ENCODE measurements at places on chromosomes 12 and 14. TPM values are rescaled to one million over a fixed set of nuclear protein-coding genes. Genes with fewer than 3 reads are reported as not detected.

The SDR9C7 gene
- not detected for total RNA-seq

The SMOC1 gene
- total RNA-seq = not detected

The ST8SIA1 gene
- 10.2 TPM for total RNA-seq

The GNB3 gene
- total RNA-seq = 0.48 TPM

The KRT85 gene
- total RNA-seq = not detected

The GZMH gene
- 131 TPM for total RNA-seq

- no peaks in the 10 kb centered on the region for H3K36me3 ChIP-seq
- H3K27ac ChIP-seq = no peak within 1 kb of the TSS
- DNase-seq = no peak
- H3K27me3 ChIP-seq = no peaks in the 10 kb centered on the region
- no peaks in the 10 kb centered on the region for H3K4me1 ChIP-seq
These were observed at the start of gene STAC3 for GRCh38 chr12:57250956-57251355. Gene STAC3, minus strand, starts transcription at chr12:57251187. Its CDS starts 1,551 bp downstream, at chr12:57249636.

DNA sequence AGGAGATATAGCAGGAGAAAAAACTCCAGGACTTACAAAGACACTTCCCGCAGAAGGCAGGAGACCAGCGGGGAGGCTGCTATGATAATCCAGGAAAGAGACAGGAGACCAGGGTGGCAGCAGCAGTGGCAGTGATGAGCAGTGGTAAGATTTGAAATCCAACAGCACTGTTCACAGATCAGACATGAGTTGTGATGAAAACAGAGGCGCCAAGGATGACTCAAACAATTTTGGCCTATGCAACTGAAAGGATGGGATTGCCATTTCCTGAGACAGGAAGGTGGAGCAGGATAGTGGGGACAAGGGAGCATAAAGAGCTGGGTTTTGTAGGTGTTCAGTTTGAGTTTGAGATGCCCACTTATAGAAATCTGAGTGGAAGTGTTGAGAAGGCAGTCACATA lies 108.6 kb upstream of the DYRK2 start:
- H3K27me3 ChIP-seq = no peaks in the 10 kb centered on the region
- H3K4me3 ChIP-seq = no peak overlapping the region
- peaks cover 7% of the 10 kb centered on the region for H3K4me1 ChIP-seq
- H3K27ac ChIP-seq = no peak overlapping the region
- DNase-seq = no peak
- no peaks in the 10 kb centered on the region for H3K36me3 ChIP-seq

DNA sequence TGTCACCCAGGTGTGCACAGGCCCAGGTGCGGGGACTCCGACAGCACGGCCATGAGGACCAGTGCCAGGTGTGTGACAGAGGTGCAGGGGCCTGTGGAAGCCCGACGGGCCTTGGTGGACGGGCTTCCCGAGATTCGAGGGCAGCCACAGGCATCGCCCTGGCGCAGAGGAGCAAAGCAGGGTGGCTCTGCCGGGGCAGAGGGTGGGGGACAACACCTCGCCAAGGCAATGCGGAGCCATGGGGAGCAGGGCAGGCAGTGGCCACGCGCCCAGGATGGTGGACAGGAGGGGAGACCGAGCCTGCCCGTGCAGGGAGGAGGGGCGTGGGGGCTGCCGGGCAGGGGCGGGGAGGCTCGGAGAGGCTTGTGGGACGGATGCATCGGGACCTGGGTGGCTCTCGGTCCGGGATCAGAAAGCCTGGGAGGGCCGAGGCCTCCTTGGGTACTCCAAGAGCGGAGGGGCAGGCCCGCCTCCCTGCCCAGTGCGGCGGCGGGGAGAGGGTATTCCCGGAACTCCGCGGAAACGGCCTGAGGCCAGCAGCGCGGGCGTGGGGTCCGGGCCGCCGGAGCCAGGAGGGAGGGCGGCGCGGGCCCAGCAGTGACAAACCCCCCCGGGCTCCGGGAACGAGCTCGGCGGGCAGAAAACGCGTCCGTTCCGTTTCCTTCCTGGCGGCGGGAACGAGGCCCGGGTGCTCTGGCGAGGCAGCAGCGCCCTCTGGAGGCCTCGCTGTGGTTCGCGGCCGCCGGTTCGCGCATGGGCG lies 1.6 kb downstream of the TMEM121 start:
- peaks cover 17% of the 10 kb centered on the region for H3K27me3 ChIP-seq
- H3K4me1 ChIP-seq = peaks cover 26% of the 10 kb centered on the region
- H3K36me3 ChIP-seq = no peaks in the 10 kb centered on the region
- no peak overlapping the region for H3K27ac ChIP-seq
- DNase-seq = peak; percentile 71

DNA sequence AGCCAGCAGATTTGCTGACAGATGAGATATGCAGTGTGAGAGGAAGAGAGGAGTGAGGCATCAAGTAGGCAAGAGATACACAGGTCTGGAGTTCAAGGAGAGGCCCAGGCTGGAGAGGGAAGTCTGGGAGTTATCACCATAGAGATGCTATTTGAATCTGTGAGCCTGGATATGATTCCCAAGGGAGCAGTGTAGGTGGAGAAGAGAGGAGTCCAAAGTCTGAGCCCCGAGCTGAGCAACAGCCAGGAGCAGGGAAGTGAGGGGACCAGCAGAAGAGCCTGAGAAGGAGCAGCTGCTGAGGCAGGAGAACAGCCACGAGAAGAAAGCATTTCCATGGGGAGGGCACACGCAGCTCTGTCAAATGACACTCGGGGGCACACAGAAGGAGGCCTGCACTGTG lies 20.2 kb upstream of the NXPH4 start:
- H3K4me1 ChIP-seq = no peaks in the 10 kb centered on the region
- no peak overlapping the region for H3K27ac ChIP-seq
- H3K36me3 ChIP-seq = no peaks in the 10 kb centered on the region
- H3K27me3 ChIP-seq = no peaks in the 10 kb centered on the region

- H3K27ac ChIP-seq = no peak overlapping the region
- no peaks in the 10 kb centered on the region for H3K36me3 ChIP-seq
- H3K4me3 ChIP-seq = peak overlapping the region; percentile 12
- no peak for DNase-seq
- H3K4me1 ChIP-seq = peaks cover 9% of the 10 kb centered on the region
These were observed 756 bp downstream of the LGR5 start for GRCh38 chr12:71440345-71440762.

DNA sequence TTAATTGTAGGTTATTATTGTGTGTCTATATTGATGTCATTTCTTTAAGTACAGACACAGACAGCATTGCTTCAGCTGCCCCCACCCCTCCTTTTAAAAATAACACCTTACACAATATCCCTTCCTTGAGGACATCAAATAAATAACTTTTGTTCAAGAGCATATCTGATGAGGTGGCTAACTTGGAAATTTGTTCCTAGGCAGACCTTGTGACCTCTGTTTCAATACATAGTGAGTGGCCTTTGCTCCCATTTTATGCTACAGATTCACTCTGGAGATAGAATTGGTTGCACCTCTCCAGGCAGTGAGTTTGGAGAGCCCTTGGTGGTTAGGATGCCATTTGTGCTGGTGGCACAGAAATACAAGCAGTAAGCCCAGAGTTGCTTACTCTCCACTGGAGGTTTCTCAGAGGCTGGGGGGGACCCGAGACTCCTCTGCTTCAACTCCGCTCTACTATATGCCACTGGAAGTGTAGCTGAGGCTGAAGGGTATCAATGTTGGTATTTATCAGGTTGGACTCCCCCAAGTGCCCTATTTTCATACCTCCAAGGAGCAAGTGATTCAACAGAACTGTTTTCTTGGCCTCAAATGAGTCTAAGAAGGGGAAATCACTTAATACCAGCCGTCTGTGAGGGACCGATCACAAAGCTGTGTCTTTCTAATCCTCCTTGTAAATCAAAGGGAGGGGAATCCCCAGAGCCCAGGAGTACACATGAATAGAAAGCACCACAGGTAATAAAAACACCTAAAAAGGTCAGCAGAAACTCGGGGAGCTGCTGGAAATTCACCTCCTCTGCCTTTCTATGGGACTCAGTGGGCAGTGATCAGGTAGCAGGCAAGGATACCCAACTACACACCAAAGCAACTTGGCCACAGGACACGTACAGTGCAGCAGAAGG lies 463.1 kb downstream of the RAD51B start:
- no peaks in the 10 kb centered on the region for H3K27me3 ChIP-seq
- H3K4me1 ChIP-seq = peaks cover 66% of the 10 kb centered on the region
- no peaks in the 10 kb centered on the region for H3K36me3 ChIP-seq
- DNase-seq = peak; percentile 51
- H3K27ac ChIP-seq = peak overlapping the region; percentile 52

- no peak for DNase-seq
- no peaks in the 10 kb centered on the region for H3K4me1 ChIP-seq
- no peak overlapping the region for H3K27ac ChIP-seq
These were observed 4.1 kb upstream of the TBX5 start for GRCh38 chr12:114409852-114410600.

DNA sequence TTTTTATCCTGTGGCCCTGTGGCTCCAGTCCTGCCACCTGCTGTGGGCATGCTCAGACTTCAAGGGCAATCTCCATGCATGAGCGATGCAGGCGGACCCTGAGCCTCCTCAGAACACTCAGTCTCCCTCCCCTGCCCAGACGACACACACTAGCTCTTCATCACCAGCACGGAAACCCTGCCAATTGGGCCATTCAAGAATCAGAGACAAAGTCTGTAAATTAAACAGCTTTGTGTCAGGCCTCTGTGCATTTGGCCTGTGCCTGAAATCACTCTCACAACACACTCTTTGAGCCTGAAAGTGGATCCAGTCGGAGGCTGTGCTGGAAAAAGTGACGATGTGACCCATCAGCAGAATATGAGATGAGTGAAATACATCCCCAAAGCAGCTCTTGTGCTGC lies 12.5 kb downstream of the POU6F1 start:
- H3K36me3 ChIP-seq = no peaks in the 10 kb centered on the region
- H3K27ac ChIP-seq = no peak overlapping the region
- no peak for DNase-seq
- no peak overlapping the region for H3K4me3 ChIP-seq

- DNase-seq = no peak
- H3K36me3 ChIP-seq = no peaks in the 10 kb centered on the region
- H3K27me3 ChIP-seq = peaks cover 16% of the 10 kb centered on the region
- no peak overlapping the region for H3K27ac ChIP-seq
- H3K4me3 ChIP-seq = no peak overlapping the region
- H3K4me1 ChIP-seq = no peaks in the 10 kb centered on the region
These were observed 7.0 kb downstream of the NKX2-1 start for GRCh38 chr14:36513012-36513420.

- no peak for DNase-seq
- H3K27ac ChIP-seq = no peak overlapping the region
- H3K4me1 ChIP-seq = no peaks in the 10 kb centered on the region
- no peaks in the 10 kb centered on the region for H3K27me3 ChIP-seq
These were observed 91.7 kb downstream of the GALC start for GRCh38 chr14:87901236-87901635.

DNA sequence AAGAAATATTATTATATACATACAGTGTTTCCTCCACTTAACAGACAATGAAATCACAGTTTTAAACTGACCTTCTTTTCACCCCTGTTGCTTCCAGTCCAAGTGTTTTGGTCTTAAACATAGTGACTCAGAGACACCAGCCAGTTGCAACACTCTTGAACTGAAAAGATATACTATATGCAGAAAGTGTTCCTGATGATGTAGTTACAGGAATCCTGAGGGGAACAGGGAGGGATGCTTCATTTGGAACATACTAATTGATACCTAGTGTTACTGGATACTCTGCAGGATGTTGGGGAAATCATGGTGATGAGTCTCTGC lies 420.8 kb downstream of the CCDC91 start:
- DNase-seq = no peak
- no peaks in the 10 kb centered on the region for H3K27me3 ChIP-seq
- no peak overlapping the region for H3K4me3 ChIP-seq
- H3K4me1 ChIP-seq = no peaks in the 10 kb centered on the region
- no peaks in the 10 kb centered on the region for H3K36me3 ChIP-seq

DNA sequence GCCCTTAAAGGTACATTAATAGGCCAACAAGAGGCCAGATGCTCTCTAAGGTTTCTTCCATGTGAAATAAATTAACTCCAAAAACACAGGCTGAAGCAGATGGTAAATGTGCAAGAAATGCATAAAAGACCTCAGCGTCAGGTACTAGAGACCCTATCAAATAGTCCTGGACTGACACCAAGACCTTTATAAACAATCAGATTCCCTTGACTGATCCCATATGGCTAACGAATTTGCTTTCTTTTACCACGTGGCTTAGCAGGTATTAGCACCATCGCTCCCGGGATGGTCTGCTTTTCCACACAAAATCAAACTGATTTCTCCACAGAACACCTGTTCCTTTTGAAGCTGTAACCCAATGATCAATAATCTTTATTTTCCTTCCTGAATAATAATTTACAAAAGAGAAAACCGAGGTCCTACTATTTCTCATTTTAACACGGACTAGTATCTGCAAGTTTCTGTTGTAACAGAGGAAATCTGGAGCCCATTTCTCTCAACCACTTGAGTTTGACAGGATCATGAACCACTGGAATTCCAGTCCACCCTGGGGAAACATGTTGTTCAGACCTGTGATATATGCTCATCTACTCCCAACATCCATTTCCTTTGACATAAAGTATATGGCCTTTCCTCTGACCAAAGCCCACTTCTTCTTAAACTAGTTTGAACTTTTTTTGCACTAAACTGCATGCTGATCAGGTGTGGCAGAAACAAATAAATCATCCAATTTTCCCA lies 48.2 kb upstream of the DAAM1 start:
- DNase-seq = no peak
- no peaks in the 10 kb centered on the region for H3K4me1 ChIP-seq
- no peaks in the 10 kb centered on the region for H3K36me3 ChIP-seq
- no peak overlapping the region for H3K27ac ChIP-seq

DNA sequence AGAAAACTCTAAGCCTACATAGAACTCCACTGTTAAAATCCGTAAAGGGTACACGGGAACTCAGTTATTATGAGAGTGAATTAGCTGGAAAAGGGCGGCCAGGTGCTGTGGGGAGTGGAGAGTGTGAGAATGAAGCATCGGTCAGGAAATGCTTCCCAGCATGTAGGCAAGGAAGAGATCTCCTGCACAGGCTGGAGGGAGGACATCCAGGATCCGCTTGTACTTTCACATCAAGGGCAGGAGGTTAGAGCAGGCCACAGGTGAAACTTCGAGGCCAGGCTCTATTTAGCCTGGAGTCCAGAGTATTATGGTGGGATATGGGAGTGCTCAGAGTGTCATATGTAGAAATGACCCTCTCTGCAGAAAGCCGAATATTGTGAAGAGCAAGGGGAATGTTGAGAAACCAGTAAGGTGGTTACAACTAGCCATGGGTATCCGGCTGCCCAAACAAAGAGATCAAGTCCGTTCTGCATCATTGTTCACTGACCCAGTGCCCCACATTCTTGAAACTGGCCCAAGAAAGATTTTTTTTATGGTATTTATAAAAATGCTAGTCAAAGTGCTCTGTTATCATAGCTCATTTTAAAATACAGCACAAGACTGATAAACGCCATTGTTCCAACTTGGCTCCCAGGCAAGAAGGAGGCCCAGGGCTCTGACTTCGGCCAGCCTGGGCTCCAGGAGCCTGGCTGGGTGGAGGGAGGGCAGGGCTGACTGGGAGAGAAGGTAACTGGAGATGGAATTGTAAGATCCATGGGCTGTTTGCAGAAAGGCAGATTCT lies 79.4 kb upstream of the HIF1A start:
- no peak overlapping the region for H3K27ac ChIP-seq
- no peak overlapping the region for H3K4me3 ChIP-seq
- no peak for DNase-seq
- no peaks in the 10 kb centered on the region for H3K27me3 ChIP-seq

GRCh38 chr14:66435683-66436082 lies 50.5 kb upstream of the CCDC196 start:
- no peaks in the 10 kb centered on the region for H3K27me3 ChIP-seq
- no peaks in the 10 kb centered on the region for H3K4me1 ChIP-seq
- H3K27ac ChIP-seq = no peak overlapping the region
- no peak for DNase-seq
- no peak overlapping the region for H3K4me3 ChIP-seq
- no peaks in the 10 kb centered on the region for H3K36me3 ChIP-seq
